Mesothelial cell of epicardium (in vitro differentiated cells): ENCODE measurements at places on chromosomes 7 and 10. TPM values are rescaled to one million over a fixed set of nuclear protein-coding genes. Genes with fewer than 3 reads are reported as not detected.

UCN3 gene
- total RNA-seq = not detected in 3 replicates

GPAM gene
- total RNA-seq = 14.4 to 20.0 TPM (median 16.9 TPM) in 3 replicates

WEE2 gene
- total RNA-seq = 0.09 TPM in 1 of 3 replicates, not detected in the others

FAM131B gene
- 5.6 to 6.1 TPM (median 5.8 TPM) in 3 replicates for total RNA-seq

PRSS2 gene
- total RNA-seq = not detected in 3 replicates

SYT15 gene
- 3.0 to 4.0 TPM (median 3.3 TPM) in 3 replicates for total RNA-seq

UPK3BL2 gene
- total RNA-seq = 9.4 to 12.1 TPM (median 10.3 TPM) in 3 replicates

RGR gene
- total RNA-seq = not detected in 3 replicates

GRCh38 chr10:94591461-94592205 is 46.0 kb downstream of the HELLS start:
- H3K27me3 ChIP-seq = no peaks in the 10 kb centered on the region
- H3K36me3 ChIP-seq = peaks cover 33% of the 10 kb centered on the region
- no peak overlapping the region for H3K27ac ChIP-seq
- H3K4me1 ChIP-seq = no peaks in the 10 kb centered on the region
- no peak overlapping the region for H3K4me3 ChIP-seq

GRCh38 chr7:77727936-77728701 is 31.9 kb downstream of the RSBN1L start:
- no peaks in the 10 kb centered on the region for H3K27me3 ChIP-seq
- peaks cover 23% of the 10 kb centered on the region for H3K4me1 ChIP-seq
- H3K4me3 ChIP-seq = no peak overlapping the region
- peak overlapping the region; percentile 91 for H3K27ac ChIP-seq
- no peak for DNase-seq
- H3K36me3 ChIP-seq = no peaks in the 10 kb centered on the region

DNA sequence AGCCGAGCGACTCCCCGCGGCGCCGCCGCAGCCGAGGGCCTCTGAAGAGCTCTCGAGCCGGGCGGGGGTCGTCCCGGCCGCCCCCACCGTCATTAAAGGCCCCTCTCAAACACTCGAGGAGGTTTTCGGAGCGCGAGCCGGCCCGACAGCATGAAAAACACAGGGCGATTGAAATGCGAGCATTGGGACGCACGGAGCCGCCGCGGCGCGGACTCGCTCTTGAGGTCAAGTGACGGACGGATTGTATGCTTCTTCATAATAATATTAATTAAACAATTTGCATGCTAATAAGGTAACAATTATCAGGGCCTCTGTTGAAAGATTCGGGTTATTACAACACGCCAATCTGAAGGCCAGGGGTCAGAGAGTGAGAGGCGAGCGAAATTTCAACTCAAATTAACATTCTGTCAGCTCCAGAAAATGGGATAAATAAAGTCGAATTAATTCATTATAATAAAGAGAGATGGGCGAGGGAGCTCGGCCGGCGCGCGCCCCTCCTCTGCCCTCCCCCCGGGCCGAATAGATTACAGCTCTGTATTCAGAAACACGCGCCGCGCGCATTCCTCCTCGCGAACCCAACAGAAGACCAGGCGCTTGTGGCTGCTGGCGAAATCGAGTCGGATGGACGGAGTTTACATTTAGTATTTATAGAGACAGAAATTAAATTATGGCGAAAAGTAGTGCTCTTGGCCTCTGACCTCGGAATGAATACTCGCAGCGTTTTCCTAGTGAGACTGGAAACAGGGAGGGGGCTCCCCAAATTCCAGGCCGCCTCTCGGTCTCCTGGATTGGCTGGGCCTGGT is 2.1 kb upstream of the UNCX start:
- H3K27ac ChIP-seq = no peak overlapping the region
- DNase-seq = no peak
- H3K36me3 ChIP-seq = no peaks in the 10 kb centered on the region
- H3K27me3 ChIP-seq = peaks cover 84% of the 10 kb centered on the region

- H3K4me1 ChIP-seq = peaks cover 7% of the 10 kb centered on the region
- H3K4me3 ChIP-seq = no peak overlapping the region
- no peak overlapping the region for H3K27ac ChIP-seq
Measured at GRCh38 chr7:129298268-129298893, 73.6 kb downstream of the AHCYL2 start.

DNA sequence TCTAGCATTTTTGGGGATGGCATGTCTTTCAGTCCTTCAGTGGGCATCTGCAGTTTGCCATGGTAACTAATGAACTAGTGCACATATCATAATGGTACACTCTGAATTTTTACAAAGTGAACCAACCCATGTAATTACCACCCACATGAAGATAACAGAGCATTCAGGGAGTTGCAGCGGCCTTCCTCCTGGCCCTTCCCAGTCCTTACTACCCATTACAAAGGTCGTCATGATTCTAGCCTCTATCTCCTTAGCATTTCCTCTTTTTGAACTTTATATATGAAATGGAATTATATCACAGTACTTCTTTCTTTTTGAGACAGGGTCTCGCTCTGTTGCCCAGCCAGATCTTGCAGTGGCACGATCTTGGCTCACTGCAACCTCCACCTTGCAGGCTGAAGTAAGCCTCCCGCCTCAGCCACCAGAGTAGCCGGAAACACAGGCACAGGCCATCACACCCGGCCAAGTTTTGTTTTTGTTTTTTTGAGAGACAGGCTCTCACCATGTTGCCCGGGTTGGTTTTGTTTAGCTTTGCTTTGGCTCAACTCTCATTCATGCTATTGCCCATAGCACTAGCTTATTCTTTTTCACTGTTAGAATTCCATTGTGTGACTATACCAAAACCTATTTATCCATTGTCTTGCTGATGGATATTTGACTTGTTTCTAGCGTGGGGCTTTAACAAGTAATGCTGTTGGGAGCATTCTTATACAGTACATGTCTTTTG is 79.2 kb downstream of the APBB1IP start:
- H3K36me3 ChIP-seq = peaks cover 3% of the 10 kb centered on the region
- no peak overlapping the region for H3K4me3 ChIP-seq
- H3K27me3 ChIP-seq = no peaks in the 10 kb centered on the region
- no peak for DNase-seq

GRCh38 chr7:47714669-47715607 is 133.0 kb upstream of the TNS3 start:
- peaks cover 64% of the 10 kb centered on the region for H3K4me1 ChIP-seq
- H3K27ac ChIP-seq = peak overlapping the region; percentile 88
- H3K36me3 ChIP-seq = no peaks in the 10 kb centered on the region

DNA sequence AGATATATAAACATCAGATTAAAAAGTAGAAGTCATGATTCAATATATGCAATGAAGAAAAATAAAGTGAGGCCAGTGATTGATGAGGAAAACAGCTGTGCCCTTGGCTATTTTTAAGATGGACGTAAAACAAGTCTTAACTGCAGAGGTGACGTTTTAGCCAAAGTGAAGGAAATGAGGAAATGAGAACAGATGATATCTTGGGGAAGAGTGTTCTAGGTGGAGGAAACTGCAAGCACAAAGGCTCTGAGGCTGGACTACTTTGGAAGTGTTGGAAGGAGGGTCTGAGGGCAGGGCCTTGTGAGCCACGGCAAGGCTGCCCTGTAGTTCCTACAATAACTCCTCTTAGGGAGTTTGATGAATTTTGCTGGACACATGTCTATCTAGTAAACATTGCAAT is 140.5 kb upstream of the AKR1E2 start:
- no peak overlapping the region for H3K27ac ChIP-seq
- H3K4me3 ChIP-seq = no peak overlapping the region
- no peak for DNase-seq
- no peaks in the 10 kb centered on the region for H3K27me3 ChIP-seq
- H3K36me3 ChIP-seq = no peaks in the 10 kb centered on the region
- peaks cover 32% of the 10 kb centered on the region for H3K4me1 ChIP-seq

DNA sequence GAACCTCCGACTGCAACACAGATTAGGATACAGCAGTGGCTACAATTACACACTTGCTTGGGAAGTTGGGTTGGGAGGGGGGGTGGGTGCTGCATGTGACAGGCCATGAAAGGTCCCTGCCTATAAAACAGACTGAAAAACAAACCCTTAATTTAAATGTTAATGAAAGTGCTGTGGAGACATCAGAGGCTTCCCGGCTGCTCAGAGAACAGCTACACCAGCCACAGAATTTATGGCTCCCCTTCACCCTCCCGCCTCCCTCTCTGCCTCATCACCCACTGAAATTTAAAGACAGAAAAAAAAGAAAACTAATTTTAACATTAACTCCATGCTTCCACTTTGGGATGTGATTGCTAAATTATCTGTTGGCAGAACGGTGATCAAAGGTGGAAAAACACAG is 34.7 kb downstream of the FBXW4 start:
- no peak overlapping the region for H3K4me3 ChIP-seq
- H3K4me1 ChIP-seq = no peaks in the 10 kb centered on the region
- no peaks in the 10 kb centered on the region for H3K27me3 ChIP-seq
- H3K27ac ChIP-seq = no peak overlapping the region
- DNase-seq = no peak

GRCh38 chr10:69483963-69484362 is 32.7 kb downstream of the TSPAN15 start:
- H3K4me1 ChIP-seq = peaks cover 13% of the 10 kb centered on the region
- no peak overlapping the region for H3K4me3 ChIP-seq
- H3K27me3 ChIP-seq = no peaks in the 10 kb centered on the region
- peaks cover 11% of the 10 kb centered on the region for H3K36me3 ChIP-seq

- H3K27me3 ChIP-seq = peaks cover 19% of the 10 kb centered on the region
- H3K4me3 ChIP-seq = no peak overlapping the region
- H3K36me3 ChIP-seq = no peaks in the 10 kb centered on the region
- no peak for DNase-seq
Measured at GRCh38 chr7:155848691-155849669, 36.7 kb upstream of the SHH start.

- peaks cover 25% of the 10 kb centered on the region for H3K36me3 ChIP-seq
- H3K4me3 ChIP-seq = no peak overlapping the region
- no peak for DNase-seq
Measured at GRCh38 chr7:778271-778967, 51.3 kb upstream of the PRKAR1B start.

DNA sequence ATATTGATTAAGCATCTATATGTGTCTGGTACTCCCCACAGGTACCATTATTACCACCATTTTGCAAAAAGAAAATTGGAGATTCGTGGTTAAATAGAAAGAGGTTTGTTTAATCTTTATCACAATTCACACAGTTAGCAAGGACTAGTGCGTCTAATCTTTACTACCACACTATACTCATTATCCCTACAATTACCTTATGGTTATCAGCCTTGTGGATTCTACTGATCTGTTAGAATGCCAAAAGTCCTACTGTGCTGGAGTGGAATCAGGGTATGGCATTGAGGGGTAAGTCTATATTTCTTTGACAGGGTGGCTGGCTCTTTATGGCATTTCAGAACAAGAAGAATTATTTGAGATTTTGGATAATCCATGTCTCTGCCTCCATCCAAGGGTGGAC is 156.1 kb downstream of the RNLS start:
- H3K27ac ChIP-seq = no peak overlapping the region
- peaks cover 8% of the 10 kb centered on the region for H3K36me3 ChIP-seq
- DNase-seq = no peak
- no peak overlapping the region for H3K4me3 ChIP-seq

DNA sequence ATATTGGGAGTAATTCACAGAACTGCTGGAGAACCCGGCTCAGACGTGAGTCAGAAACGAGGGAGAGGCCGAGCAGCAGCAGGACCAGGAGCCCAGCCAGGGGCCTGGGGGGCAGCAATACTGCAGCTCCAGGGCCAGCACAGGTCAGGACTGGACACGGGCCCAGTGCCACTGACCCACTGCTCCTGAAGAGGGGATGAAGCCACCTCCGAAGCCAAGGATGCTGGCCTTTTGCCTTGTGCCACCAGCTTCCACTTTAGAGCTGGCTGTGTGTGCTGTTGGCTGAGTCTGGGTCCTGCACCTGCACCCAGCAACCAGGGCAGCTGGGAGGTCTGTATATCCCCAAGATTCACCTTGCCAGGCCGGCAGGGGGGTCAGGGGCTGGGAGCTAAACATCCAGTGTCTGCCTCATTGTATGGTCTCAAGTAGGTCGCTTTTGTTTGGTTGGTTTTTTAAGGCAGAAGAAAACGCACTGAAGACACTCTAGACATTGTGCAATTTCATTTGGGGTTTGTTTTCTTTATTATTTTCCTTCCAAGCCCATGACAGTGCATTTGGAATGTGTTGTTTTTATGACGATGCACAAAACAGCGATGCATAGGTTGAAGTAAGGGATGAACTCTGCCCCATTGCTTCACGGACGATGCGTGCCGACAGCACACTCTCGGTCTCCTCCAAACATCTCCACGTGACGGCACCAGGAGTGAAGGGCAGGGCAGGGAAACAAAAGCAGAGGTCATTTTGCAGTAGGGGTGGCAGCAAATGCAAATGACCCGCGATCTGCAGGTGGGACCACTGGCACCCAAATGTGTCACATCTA is 27.7 kb upstream of the INSIG1 start:
- DNase-seq = no peak
- H3K27me3 ChIP-seq = peaks cover 3% of the 10 kb centered on the region
- no peaks in the 10 kb centered on the region for H3K4me1 ChIP-seq
- no peak overlapping the region for H3K27ac ChIP-seq
- no peak overlapping the region for H3K4me3 ChIP-seq
- no peaks in the 10 kb centered on the region for H3K36me3 ChIP-seq

- peaks cover 6% of the 10 kb centered on the region for H3K4me1 ChIP-seq
- H3K36me3 ChIP-seq = no peaks in the 10 kb centered on the region
- H3K27ac ChIP-seq = no peak overlapping the region
- no peak for DNase-seq
Measured at GRCh38 chr7:83791737-83792136, 142.8 kb upstream of the SEMA3E start.

- H3K4me3 ChIP-seq = peak overlapping the region; percentile 55
- no peaks in the 10 kb centered on the region for H3K27me3 ChIP-seq
- H3K36me3 ChIP-seq = no peaks in the 10 kb centered on the region
- H3K4me1 ChIP-seq = peaks cover 31% of the 10 kb centered on the region
- H3K27ac ChIP-seq = peak overlapping the region; percentile 43
- no peak for DNase-seq
Measured at GRCh38 chr7:150954201-150954985, 23.7 kb downstream of the KCNH2 start.

DNA sequence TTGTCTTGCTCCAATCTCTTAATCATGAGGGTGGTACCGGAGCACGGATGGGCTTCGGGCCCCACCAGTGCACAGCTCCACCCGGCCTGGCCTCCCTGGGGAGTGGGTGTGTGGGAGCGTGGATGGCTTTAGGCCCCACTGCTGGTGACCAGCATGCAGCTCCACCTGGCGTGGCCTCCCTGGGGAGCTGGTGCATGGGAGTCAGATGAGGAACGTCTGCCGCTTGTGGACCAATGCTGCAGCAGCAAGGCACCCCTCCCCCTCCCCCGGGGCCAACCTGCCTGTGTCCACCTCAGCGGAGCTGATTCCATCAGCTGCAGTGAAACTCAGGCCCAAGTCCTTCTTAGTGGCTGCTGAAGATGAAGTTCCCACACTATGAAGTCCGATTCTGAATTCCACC is 511.4 kb downstream of the PTPRN2 start:
- DNase-seq = no peak
- H3K4me3 ChIP-seq = no peak overlapping the region
- H3K4me1 ChIP-seq = no peaks in the 10 kb centered on the region
- H3K36me3 ChIP-seq = peaks cover 2% of the 10 kb centered on the region
- H3K27me3 ChIP-seq = peaks cover 1% of the 10 kb centered on the region
- no peak overlapping the region for H3K27ac ChIP-seq

DNA sequence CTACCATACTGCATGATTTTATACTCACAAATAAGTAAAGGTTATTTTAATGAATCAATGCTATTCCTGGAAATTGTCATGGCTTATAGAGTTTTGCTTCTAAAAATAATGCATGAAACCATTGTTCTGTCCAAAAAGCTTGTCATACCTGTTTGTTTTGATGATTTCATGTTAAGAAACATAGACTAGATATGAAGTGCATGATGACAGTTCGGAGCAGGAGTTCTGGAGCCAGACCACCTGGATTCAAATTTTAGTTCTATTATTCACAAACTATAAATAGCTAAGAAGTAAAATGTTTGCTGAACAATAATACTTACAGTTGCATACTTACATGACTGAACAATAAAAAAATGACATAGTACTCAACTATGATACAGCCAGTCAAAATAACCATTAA is 107.0 kb upstream of the AKR1E2 start:
- no peak overlapping the region for H3K4me3 ChIP-seq
- no peak for DNase-seq
- no peaks in the 10 kb centered on the region for H3K36me3 ChIP-seq
